ENCODE measurements at places on chromosomes 12 and 14. TPM values are rescaled to one million over a fixed set of nuclear protein-coding genes. Genes with fewer than 3 reads are reported as not detected.

ZBTB39 gene
- 9.7 TPM for total RNA-seq

VASH1 gene
- total RNA-seq: 4.4 TPM

IL22 gene
- 5.4 TPM for total RNA-seq

NAV3 gene
- total RNA-seq: not detected

NUAK1 gene
- total RNA-seq: 0.14 TPM

TAC3 gene
- 4.4 TPM for total RNA-seq

DNA sequence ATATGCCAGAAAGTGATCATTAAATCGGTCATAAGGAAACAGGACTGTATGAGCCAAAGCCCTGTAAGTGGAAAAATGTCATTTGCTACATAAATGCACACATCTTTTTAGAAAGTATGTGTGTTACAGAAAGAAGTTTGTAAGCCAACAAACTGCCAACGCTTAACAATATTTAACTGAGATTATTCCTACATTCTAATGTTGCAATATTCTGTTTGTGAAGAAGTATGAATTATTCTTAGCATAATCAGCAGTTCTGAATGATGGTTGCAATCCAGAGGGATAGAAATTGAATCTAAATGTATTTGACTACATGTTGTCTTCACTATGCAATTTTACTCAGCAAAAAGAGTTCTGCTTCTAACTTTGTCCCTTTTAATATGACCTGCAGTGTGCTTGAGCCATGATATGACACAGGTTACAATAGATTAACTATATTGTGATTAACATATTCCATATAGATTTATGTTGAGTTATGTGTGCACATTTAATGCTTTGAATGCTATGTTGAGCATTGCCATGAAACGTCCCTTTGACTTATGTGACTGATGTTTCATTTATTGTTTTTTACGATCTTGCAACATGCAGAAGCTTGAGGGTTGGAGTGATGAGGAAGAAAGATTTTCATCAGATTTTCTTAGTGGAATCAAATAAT lies 66.8 kb upstream of the PTPRQ start:
- DNase-seq: no peak

GRCh38 chr12:42679466-42679865 lies 89.9 kb upstream of the PRICKLE1 start:
- DNase-seq: no peak

- no peak for DNase-seq
Measured at GRCh38 chr12:45575823-45576475, 153.6 kb upstream of the ARID2 start.

DNA sequence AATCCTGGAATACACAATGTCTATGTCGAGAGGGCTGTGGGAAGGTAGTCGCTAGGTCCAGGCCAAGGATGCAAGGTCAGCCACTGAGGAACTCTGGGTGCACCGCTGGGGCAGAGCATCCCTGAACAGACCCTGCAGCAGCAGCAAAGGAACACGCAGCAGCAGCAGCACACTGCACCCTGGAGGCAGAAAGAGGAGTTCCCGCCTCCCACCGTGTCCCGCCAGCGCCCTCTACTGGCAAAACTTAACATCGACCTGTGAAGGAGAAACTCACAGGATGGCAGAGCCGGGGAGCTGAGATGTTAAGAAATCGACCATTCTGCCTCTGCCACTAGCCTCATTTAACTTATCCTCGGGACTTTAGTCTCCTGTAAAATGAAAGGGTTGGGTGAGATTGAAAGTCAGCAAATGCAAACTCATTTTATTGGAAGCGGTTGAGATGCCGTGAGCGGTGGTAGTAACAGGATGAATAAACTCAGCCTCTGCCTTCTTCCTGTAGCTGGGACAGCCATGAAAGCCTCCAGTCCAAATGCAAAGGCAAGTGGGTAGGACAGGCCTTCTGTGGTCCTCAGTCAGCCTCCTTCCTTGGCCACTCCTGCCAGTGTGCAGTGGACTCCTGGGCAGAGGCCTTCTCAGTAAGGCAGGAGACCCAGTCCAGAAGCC lies 45.6 kb downstream of the STAB2 start:
- DNase-seq: peak; percentile 71

- DNase-seq: no peak
Measured at GRCh38 chr12:71295953-71296352, 138.2 kb upstream of the TSPAN8 start.

DNA sequence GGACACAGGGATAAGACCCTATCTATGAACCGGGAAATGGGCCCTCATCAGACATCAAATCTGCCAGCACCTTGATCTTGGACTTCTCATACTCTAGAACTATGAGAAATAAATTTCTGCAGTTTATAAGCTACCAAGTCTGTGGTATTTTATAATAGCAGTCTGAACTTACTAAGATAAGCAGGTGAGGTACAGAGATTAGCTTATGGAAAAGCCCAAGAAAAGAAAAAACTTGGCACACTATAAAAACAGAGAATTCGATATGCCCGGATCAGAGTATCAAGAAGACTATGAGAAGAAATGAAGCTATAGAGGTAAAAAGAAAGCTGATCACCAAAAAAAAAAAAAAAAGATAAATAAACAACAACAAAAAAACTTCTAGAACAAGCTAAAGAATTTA lies 52.6 kb downstream of the EEA1 start:
- DNase-seq: no peak

DNA sequence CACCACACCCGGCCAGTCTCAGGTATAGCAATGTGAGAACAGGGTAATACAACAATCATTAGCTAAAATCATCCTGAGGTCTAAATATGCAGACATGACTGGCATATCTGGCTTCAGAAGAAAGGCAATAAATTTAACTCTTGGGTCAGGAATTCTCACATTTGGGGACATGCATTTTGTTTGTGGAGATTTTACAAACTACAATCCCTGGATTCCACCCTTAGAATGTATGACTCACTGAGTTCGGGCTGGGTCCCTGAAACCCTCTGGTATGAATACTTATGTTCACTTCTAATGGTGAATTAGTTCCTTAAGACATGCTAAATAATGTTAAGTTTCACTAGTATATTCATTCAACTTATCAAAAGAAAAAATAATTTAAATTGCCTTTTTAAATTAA lies 98.9 kb upstream of the HMGA2 start:
- no peak for DNase-seq

DNA sequence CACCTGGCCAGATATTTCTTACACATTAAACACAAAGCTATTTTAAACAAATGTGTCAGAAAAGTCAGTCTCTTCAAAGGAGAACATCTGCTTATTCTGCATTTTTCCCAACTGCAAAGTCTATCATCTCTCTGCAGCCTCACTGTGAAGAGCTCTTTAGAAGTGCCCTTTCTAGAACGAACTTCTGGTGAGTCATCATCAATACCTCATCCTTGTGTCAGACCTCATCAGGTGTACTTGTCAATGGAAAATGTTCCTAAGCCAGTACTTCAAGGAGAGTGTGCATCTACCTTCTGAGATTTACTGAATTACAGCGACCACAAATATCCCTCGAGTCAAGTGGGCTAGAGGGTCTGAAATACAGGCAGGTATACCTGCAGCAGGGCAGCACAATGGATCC lies 457.3 kb downstream of the LRIG3 start:
- no peak for DNase-seq

DNA sequence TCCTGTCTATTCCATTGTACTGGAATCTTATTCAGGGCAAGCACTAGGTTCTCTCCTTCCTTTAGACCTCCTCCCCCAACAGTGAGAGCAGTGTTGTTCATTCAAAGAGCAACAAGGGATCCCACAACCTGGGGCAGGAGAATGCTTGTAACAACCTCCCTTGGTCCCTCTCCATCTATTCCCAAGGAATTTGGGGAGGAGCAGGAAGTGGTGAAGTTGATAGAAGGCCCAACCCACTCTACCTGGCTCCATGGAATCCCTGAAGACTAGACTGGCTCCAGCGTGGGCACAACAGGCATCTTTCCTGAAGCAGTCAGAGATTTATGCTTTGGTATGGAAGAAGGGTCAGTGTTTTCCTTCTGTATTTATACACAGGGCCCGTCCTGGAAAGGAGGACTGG lies 33.4 kb upstream of the CISTR start:
- no peak for DNase-seq

DNA sequence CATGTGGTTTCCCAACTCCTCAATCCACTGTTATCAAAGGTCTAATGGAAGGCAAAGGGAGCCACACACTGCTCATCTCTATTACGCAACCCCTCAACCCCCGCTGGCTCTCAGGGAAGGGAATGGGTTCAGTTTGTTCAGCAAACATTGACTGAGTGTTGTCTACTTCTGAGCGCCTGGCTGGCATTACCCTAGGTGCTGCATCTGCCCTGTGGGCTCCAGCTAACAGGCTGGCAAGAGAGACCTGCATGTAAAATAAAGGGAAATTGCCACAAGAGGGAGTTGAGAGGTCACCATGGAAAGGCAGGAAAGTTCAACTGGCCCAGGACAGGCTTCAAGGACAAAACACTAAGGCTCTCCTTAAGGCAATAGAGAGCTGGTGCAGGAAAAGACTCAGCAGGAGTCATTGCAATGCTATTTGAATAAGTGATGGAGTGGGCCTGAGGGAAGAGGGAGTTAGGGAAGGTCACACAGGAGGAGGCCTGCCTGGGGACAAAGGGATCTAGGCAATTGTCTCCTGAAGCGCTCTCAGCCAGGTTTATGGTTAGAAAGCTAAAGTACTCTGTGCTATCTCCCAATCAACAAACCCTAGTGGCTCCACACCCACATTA lies 5.5 kb upstream of the ZNF740 start:
- DNase-seq: no peak

GRCh38 chr12:88529531-88530488 lies 50.5 kb downstream of the KITLG start:
- no peak for DNase-seq

- no peak for DNase-seq
Measured at GRCh38 chr12:22728987-22729386, 104.0 kb downstream of the ETNK1 start.

DNA sequence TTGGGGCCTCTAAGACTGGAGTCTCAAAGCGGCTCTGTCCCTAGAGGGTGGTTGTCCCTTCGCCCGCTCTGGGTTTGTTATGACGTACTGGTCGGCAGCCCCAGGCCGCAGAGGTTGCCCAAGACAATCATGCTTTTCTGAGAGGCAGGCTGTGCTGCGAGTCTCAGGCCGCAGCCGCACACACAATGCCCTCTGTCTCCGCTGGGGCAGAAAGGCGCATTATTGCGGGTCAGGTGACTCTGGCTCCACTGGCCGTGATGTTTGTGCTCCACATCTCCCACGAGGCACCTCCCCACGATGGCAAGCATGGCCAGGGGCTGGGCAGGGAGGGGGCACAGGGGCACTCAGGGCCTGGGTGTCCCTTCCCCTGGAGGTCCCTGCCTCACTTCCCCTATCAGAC lies 21.0 kb upstream of the PLEKHG3 start:
- no peak for DNase-seq
